ENCODE measurements at places on chromosomes 7 and 10.

GRCh38 chr10:11009471-11010308 is 8.0 kb upstream of the CELF2 start:
- DNase-seq = no peak

- no peak for DNase-seq
Observed at GRCh38 chr10:78405736-78406135, 372.1 kb downstream of the RPS24 start.

- DNase-seq = no peak
Observed at GRCh38 chr7:109256762-109257560, 687.3 kb downstream of the DNAJB9 start.

DNA sequence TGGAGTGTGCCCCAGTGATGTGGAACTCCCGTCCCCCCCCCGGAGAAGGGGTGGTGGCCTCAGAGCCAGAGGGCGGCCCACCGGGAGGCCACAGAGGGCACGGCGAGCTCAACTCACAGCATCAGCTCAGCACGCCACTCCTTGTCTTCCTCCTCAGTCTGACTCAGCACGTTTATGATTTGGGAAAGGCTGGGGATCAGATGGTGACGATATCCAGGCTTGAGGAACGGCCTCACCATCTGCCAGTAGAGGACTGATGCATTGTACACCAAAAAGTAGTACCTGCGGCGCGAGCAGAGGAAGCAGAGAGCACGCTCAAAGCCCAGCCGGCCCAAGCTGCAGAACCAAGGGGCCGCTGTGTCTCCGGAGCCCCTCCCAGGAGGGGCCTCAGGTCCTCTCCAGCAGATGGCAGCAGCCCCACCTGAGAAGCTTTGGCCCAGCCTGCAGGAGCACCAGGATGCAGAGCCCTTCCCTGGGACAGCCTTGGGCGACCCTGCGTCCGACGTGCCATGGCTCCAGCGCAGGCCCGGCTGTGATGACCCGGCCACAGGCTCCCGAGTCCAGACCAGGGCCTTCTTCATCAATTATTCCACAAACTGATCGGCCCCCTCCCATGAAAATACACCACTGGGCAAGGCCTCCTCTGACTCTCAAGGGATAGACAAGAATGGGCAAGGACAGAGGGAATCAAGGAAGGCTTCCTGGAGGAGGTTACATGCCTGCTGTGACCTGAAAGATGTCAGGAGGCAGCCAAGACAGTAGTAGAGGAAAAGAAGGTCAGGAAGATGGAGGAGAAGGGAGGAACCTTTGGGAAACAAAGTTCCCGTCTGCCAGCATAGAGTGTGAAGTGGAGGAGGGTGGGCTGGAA is 3.7 kb downstream of the CFAP46 start:
- no peak for DNase-seq

DNA sequence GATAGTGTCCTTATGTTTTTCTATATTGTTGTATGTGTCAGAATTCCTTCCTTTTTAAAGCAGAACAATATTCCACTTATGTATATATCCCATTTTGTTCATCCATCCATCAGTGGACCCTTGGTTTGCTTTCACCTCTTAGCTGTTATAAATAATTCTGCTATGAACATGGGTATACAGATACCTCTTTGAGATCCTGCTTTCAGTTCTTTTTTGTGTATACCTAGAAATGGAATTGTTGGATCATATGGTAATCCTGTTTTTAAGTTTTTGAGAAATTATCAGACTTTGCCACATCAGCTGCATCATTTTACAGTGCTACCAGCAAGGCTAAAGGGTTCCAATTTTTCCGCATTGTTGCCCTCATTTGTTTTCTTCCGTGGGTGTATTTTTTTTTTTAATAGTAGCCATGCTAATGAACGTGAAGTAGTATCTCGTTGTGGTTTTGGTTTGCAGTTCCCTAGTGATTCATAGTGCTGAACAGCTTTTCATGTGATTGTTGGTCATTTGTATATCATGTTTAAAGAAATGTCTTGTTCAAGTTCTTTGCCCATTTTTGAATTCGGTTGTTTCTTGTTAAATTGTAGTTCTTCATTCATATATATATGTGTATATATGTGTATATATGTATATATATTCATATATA is 87.8 kb downstream of the LCOR start:
- DNase-seq = peak; percentile 4

- DNase-seq = no peak
Observed at GRCh38 chr10:63247771-63248170, 114.6 kb downstream of the NRBF2 start.

- DNase-seq = no peak
Observed at GRCh38 chr7:91722831-91723230, 157.7 kb downstream of the MTERF1 start.

DNA sequence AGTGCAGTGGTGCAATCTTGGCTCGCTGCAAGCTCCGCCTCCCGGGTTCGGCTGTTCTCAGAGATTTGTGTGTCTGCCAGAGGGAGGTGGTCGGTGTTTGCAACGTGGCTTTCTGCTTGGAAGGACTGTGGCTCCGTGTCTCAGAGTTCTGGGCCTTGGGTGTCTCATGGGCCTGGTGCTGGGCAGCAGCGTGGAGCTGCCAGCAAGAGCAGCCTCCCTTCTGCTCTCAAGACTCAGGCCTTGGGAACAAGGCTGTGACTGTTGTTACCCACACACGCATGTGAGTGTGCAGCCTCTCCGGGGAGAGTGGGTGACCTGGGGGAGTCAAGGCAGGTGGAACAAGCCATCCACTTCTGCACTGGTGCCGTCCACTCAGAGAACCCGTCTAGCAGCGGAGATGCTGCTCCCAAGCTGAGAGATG is 52.0 kb downstream of the VIPR2 start:
- no peak for DNase-seq

- DNase-seq = no peak
Observed at GRCh38 chr7:17315974-17316373, 17.5 kb downstream of the AHR start.

DNA sequence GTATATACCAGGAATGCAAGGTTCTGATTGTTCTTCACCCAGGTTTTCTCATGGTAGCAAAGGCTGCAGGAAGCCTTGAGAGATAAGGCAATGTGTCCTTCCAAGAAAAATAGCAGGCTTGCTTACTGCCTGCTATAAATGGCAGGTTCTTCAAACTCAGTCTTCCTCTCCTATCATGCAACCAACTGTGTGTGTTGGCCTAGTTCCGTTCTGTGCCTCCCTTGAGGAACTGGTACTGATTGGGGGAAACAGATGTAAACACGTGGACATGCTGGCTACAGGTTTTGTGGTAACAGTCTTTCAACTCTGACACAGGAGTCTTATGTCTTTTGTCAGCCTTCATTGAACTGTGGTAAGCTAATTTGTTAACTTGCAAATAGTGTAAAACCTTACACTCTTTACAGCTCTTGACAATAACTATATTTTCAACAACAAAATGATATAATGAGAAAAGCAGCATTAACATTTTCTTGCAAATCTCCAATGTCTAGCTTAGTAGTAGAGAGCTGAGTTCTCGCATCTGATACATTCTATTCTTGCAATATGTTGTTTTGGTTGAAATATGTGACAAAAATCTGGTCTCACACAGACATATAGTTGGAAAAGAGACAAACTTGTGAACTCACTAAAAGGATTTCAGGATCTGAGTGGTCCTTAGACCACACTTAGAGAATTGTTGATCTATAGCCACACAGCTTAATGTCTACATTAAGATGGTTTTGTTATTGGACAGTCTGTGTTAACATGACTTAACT is 54.7 kb upstream of the LSM8 start:
- DNase-seq = no peak

DNA sequence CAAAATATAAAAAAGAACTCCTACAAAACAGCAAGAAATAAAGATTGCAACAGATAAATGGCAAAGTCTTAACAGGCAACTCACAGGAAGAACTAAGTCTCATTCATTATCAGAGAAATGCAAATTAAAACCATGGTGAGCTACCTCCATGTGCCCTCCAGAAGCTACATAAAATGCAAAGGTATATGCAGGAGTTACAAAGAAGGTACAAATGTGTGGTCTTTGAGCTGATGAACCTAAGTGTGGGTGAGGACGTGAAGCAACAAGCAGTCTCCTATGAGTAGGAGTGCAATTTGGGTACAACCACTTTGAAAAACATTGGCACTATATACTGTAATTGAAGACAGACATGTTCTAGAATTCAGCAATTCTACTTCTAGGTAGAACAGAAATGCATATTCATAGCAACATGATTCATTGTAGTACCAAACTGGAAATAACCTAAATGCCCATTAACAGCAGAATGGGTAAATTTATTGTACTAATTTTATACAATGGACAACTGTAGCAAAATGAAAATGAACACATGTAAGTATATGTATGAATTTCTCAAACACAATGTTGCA is 61.6 kb upstream of the KCNMA1 start:
- DNase-seq = no peak

DNA sequence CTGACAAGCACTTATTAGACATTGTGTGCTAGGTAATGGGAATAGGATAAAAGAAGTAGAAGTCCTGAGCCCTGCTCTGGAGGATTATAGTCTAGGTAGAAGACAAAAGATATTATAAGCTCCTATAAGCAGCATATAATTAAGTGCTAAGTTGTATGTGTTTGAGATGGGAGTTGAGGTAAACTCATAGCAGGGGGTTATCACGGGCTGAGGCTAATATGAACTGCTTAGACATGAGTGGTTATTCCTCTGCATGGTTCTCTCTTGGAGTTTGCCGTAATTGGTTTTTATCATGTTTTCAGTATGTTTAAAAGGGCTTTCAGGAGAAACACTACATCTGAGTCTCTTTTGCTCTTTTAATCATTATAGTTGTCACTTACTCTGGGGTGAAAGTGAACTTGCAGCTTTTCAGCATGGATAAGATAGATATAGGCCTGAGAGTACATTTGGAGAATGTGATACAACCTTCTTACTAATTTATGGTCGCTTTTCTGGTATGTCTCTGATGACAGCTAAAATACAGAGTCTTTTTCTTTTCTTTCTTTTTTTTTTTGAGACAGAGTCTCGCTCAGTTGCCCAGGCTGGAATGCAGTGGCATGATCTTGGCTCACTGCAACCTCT is 39.0 kb downstream of the SMNDC1 start:
- no peak for DNase-seq
